ENCODE measurements at places on chromosomes 4 and X. TPM values are rescaled to one million over a fixed set of nuclear protein-coding genes. Genes with fewer than 3 reads are reported as not detected.
A peak's percentile ranks its signal among the peaks of the same experiment; 100 is the strongest.

DNA sequence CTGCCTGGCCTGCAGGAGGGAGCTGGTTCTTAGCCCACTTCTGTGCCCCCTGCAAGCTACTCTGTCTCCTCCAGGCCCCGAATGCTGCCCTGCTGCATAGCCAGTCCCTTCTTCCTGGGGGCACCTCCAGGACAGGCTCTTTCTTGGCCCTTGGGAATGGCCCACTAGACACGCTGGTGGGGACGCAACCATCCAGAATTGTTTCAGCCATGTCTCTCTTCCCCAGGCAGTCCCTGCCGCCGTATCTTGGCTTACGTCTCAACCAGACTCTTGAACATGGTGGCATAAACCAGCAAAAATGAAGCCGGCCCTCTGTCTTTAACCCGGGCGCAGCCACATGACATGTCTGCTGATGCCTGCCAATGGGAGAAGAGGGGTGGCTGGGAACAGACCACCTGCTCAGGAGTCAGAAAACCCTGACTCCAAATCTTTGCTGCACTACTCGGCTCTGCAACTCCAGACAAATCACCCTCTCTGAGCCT, 9.0 kb downstream of the LRPAP1 start:
- no peak for DNase-seq

DNA sequence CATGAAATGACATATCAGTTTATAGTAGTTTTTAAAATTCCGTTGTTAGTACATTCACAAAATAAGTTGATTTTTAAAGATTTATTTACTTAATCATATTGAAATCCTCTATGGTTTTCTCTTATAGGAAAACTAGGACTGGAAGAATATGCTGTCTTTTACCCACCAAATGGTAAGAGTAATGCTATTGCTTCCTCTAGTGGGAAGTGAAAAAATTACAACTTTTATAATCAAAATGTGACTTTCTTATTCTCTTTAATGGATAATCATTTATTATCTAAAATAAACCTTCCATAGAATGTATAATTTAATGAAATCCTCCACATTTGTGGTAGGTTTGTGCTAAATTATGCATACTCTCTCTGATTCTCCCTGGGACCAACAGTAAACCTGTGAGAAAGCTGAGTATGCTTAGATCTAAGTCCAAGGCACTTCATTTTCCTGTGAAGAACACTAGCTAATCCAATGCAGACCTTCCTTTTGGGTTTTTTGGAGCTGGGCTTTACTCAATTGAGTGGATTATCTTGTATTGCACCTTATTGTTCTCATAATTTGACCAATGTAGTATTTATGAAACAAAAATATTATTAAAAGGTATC, 136.2 kb downstream of the TBC1D19 start:
- no peak for DNase-seq

DNA sequence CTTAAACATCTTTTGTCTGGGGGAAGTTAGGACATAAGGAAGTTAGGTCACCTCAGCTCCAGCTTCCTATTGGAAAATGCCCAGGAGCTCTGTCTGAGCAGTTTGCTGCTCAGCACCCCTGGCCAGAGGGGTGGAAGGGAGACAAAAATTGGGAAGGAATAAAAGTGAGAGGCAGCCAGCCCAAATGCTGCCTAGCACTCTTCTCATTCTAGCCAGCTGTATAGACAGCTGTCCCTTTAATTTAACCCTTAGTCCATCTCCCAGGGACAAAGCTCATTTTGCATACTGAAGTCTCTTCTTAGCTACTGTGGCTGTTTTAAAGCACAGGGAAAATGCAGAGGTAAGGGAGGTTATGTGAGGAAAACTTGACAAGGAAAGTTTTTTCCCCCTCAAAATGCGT, 89.5 kb upstream of the CITED1 start:
- DNase-seq = no peak

- DNase-seq = no peak
These were observed 6.9 kb downstream of the L1CAM start for GRCh38 chrX:153878969-153879653.

DNA sequence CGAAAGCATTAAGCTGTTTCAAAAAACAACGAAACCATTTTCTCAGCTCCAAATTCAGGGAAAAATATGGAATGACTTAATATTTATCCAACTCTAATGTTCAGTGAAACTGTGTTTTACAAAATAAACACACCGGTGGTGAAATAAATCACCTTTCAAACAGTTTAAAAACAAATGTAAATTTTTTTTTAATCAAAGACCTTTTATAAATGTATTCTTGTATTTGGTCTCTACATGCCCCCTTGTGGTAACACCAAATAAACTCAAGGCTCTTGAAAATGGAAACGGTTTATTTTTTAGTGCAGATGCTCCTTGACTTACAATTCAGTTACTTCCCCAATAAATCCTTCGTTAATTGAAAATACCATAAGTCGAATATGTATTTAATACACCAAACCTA, 45.8 kb upstream of the ITM2A start:
- DNase-seq = no peak

- no peak for DNase-seq
These were observed 21.9 kb downstream of the TKTL1 start for GRCh38 chrX:154317391-154317995.

GRCh38 chr4:125198916-125199315, 115.8 kb upstream of the FAT4 start:
- DNase-seq = no peak

DNA sequence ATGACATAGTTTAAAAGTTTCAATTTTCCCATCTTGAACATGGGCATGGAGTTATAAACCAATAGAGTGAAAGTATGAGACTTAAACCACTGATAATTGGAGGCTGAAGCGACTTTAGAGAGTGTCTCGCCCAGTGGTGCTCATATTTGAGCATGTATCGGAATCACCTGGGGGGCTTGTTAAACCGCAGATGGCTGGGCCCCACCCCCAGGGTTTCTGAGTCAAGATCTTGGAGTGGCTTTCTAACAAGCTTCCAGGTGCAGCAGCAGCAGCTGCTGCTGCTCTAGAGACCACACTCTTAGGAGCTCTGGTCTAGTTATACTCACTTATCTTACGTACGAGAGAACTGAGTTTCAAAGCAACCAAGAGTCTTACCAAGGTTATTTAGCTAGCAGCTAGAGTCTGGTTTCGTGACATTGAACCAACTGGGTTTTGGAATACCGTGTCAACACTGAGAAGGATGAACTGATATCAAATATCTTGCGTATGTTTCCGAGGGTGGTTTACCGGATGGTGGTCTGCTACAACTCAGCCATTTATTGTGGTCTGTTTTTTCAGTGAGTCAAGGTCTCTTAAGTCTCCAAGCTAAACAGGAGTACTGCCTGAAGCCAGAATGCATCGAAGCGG, 5.9 kb downstream of the PHEX start:
- DNase-seq = no peak

GRCh38 chr4:13710246-13710885, 82.8 kb upstream of the BOD1L1 start:
- DNase-seq = no peak

- DNase-seq = no peak
These were observed 35.7 kb downstream of the AFAP1 start for GRCh38 chr4:7903791-7904516.

- no peak for DNase-seq
These were observed 142.3 kb downstream of the PDGFC start for GRCh38 chr4:156829201-156829873.

DNA sequence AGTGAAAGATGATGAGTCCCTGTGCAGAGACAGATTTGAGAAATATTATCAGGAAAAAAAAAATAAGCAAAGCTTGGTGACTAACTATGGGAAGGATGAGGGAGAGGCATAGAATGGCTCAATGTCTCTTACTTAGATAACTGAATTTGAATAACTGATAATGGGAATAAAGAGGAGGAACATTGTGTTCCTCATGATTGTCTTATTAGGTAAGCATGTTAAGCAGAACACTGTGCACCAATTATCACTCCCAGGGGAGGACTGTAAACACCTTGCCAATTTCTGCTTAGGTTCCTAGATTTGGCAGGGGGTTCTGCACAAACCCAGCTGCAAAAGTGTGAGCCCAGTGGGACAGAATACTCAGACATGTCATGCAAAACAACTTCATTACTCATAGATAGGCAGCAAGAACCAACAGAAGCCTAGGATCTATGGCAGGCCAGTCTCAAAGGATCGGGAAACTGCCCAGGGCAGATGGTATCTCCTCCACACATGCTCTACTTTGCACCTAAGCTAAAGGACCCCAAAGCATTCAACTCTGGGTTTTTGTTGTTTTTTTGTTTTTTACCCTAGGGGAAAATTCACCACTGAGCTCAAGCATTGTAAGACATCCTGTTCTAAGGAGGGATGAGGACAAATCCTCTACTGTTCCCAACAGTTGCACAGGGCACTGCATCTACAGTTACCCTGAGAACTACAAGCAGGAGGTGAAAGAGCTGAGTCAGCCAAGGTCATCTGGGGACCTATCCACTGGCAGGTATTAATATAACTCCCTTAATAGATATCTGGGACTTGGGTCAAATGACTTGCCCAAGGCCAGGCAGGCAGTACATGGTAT, 907.0 kb downstream of the RAPGEF2 start:
- no peak for DNase-seq

- no peak for DNase-seq
These were observed 2.6 kb downstream of the MCUB start for GRCh38 chr4:109562457-109563239.

- DNase-seq = no peak
These were observed 2.2 kb downstream of the NHS start for GRCh38 chrX:17377091-17377717.

DNA sequence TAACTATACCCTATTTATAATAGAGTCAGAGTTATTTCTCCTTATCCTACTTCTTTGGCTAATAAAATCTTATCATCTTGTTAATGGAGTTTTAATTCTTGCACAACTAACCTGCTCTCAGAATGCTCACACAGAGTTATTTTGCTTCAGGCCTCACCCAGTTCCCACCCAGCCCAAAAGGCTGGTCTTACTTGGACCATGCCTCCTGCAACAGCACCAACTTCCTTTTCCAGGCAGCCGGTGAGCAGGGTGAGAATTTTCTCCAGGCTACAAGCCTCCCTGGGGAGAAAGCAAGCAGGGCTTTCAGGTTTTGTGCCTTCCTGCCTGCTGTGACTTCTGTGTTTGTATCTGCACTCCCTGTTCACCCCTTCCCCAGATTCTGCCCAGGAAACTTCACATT, 29.1 kb upstream of the BANK1 start:
- DNase-seq = no peak

- no peak for DNase-seq
These were observed 204.5 kb downstream of the SLC7A11 start for GRCh38 chr4:138037696-138038095.

DNA sequence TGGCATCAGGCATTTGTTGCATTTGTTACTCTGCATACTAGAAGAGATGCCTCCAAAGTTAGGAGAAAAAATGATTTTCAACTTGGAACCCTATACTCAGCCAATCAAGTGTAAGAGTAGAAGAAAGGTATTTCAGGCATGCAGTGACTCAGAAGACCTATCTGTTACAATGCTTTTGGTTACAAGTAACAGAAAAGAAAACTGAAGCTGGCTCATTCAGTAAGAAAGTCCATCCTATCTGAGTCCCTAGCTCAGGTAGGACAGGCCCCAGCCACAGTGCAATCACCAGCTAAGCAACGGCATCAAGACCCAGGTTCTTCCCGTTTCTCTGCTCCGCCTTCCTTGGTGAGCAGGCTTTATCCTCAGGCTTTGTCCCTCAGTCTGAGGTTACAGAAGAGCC, 23.3 kb downstream of the MECP2 start:
- no peak for DNase-seq

DNA sequence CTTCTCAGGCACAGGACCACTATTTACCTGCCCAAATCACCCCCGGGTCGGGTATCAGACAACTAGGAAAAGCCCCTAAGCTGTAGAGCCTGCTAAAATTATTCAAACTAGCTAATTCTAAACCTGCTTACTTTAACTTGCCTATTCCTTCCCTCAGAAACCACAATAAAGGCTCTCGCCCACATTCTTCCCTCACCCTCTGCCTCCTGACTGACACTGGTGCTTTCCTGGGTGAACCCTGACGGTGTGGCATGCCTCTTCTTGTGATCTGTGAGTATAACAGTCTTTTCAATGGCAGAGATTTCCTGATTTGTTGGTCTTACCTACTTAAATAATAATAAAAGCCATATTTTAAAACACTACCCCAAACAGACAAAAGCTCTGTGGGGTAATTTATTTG, 242.1 kb upstream of the ZCCHC13 start:
- no peak for DNase-seq

GRCh38 chr4:148016063-148016637, 284.3 kb downstream of the ARHGAP10 start:
- DNase-seq = no peak

DNA sequence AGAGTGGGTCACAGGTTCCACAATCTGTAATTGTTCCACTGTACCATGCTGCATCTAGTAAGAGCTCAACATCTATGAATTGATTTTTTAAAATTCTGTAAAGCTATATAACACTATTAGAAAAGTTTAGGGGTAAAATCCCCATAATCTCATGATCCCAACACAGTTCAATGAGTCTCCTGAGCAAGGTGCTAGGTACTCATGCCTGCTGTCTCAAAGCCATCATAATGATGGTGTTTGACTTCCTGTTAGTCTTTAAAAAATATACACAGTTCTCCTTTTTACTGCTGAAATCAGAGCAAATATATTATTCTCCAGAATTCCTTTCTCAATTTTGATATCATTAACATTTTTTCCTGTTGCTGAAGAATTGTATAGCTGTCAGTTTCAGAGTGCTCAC, 55.9 kb downstream of the SH3BGRL start:
- no peak for DNase-seq

GRCh38 chrX:150323020-150323419, 40.1 kb upstream of the MAMLD1 start:
- no peak for DNase-seq

- no peak for DNase-seq
These were observed 1147.6 kb upstream of the PCDH10 start for GRCh38 chr4:132001542-132001941.

GRCh38 chr4:138953961-138954371, 61.6 kb upstream of the NOCT start:
- DNase-seq = no peak

- DNase-seq = no peak
These were observed 67.4 kb downstream of the STX18 start for GRCh38 chr4:4474476-4474875.

- DNase-seq = no peak
These were observed 175.9 kb downstream of the AFAP1 start for GRCh38 chr4:7763788-7764187.

GRCh38 chrX:124217304-124218251, 114.9 kb upstream of the TEX13D start:
- DNase-seq = peak; percentile 76

DNA sequence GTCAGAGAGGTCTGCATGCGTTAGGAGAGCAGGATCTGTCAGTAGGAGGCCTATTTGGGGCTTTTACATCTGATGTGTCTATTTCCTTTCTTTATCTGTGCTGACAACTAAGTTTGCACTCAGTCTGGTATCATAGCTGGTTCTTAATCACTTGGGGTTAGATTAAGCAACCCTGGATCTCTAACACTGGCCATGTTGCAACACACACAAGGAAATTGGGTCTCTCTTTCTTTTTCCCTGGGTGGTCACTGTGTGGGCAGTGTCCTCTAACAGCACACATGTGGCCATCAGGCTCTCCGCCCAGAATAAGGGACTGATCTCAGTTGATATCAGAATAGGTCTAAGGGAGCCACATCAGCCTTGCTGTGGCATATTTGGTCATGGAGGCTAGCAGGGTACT, 38.9 kb downstream of the IGFBP7 start:
- no peak for DNase-seq

F8A3 gene
- 0.19 TPM for total RNA-seq

FRAS1 gene
- 4.2 TPM for total RNA-seq

ETDA gene
- total RNA-seq = not detected

ETNPPL gene
- 0.75 TPM for total RNA-seq

CPE gene
- total RNA-seq = 43.5 TPM

ARHGAP10 gene
- 41.8 TPM for total RNA-seq

CRMP1 gene
- 1.9 TPM for total RNA-seq

TMPRSS11A gene
- not detected for total RNA-seq

F9 gene
- not detected for total RNA-seq

SCD5 gene
- 2.1 TPM for total RNA-seq

ARMCX2 gene
- 43.5 TPM for total RNA-seq

FGFR3 gene
- total RNA-seq = 4.7 TPM

Data from cardiac septum (tissue), 1 donor.